ENCODE measurements at places on chromosomes 3 and 15. TPM values are rescaled to one million over a fixed set of nuclear protein-coding genes. Genes with fewer than 3 reads are reported as not detected.

SPESP1 gene
- not detected for total RNA-seq

NOX5 gene
- total RNA-seq = 0.18 TPM

CKMT1B gene
- 4.3 TPM for total RNA-seq

PYGO1 gene
- 6.8 TPM for total RNA-seq

NDN gene
- total RNA-seq = 0.07 TPM

CLDN16 gene
- total RNA-seq = 0.09 TPM

CYP11A1 gene
- total RNA-seq = not detected

CLEC3B gene
- total RNA-seq = not detected

UROC1 gene
- not detected for total RNA-seq

TMEM40 gene
- 0.25 TPM for total RNA-seq

PGBD4 gene
- total RNA-seq = 1.6 TPM

KBTBD13 gene
- total RNA-seq = not detected

PLA2G4D gene
- total RNA-seq = not detected

SAMMSON gene
- total RNA-seq = not detected

CATSPER2 gene
- total RNA-seq = 0.50 TPM

THPO gene
- total RNA-seq = not detected

GP9 gene
- not detected for total RNA-seq

ANKUB1 gene
- not detected for total RNA-seq

VIPR1 gene
- total RNA-seq = 2.3 TPM

CHAC1 gene
- 8.8 TPM for total RNA-seq

BCL2A1 gene
- total RNA-seq = 17.9 TPM

Data from A549 treated with dexamethasone at 1 μM for 4 hours (cell line).